ENCODE measurements at places on chromosomes 12 and 14. TPM values are rescaled to one million over a fixed set of nuclear protein-coding genes. Genes with fewer than 3 reads are reported as not detected.

- DNase-seq, result no peak
Observed at GRCh38 chr12:121495746-121496145, 85.1 kb downstream of the KDM2B start.

The TESPA1 gene
- total RNA-seq, result 93.8 TPM

DNA sequence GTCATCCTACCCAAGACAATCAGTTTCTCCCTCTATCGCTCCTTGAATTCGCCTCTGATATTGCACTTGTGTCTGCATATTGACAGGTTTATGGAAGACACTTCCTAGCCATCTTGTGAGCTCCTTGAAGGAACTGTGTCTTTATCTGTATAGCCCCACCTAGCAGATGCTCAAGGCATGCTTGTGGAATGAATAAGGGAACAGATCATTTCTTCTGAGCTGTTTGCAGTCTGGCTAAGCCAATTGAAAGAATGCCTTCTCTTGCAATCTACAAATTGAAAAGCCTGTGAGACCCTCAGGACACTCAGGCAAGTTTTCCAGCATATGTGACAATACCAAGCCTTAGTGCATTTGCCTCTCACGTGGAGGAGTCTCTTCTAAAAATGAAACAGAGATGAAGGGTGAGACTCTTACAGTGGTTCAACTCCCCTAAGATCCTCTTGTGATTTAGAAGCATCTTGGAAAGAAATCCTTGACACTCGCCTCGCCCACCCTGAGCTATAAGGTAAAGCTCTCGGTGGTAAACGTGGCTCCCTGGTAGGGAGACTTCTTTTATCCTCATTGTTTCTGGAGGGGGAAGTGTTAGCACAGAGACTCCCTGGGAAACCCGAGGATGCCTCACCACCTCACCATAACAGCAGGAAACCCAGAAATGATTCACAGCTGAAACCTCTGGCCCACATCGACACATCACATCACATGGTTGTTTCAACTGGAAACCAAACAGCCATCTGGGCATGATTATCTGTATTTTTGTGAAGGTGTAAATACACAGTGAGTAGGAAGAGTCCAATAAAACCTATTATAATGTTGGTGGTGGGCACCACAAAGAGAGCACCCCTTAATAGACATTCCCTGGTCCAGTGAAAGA lies 112.3 kb upstream of the BCL2L14 start:
- peak; percentile 46 for DNase-seq

- DNase-seq, result no peak
Observed at GRCh38 chr12:54282949-54283593, 2.5 kb downstream of the HNRNPA1 start.

GRCh38 chr12:124328116-124328515 lies 33.2 kb downstream of the RFLNA start:
- DNase-seq, result no peak

The GSG1 gene
- not detected for total RNA-seq
